Activated CD8-positive, alpha-beta memory T cell treated with anti-CD3 and anti-CD28 coated beads, Interleukin-2, amount 10 ng/mL, durations not matched to agents 7 days and 5 days (primary cell): ENCODE measurements at places on chromosomes 1 and 21. TPM values are rescaled to one million over a fixed set of nuclear protein-coding genes. Genes with fewer than 3 reads are reported as not detected.

Gene BSDC1
- total RNA-seq: 39.8 TPM

Gene GORAB
- 13.6 TPM for total RNA-seq

Gene LYPD8
- not detected for total RNA-seq

Gene LRRC7
- not detected for total RNA-seq

Gene SFN
- not detected for total RNA-seq

Gene BEST4
- 0.73 TPM for total RNA-seq

Gene SLC45A1
- total RNA-seq: 0.26 TPM

Gene SERTAD4
- not detected for total RNA-seq

Gene IFI44L
- total RNA-seq: 443 TPM

Gene NAV1
- 1.4 TPM for total RNA-seq

Gene ABCG1
- 13.2 TPM for total RNA-seq

Gene KLHDC8A
- not detected for total RNA-seq

Gene OR2L5
- total RNA-seq: not detected

Gene CLDN17
- not detected for total RNA-seq

Gene KMO
- not detected for total RNA-seq

Gene ETV3
- total RNA-seq: 32.8 TPM
